ENCODE measurements at places on chromosomes 1 and 21.

DNA sequence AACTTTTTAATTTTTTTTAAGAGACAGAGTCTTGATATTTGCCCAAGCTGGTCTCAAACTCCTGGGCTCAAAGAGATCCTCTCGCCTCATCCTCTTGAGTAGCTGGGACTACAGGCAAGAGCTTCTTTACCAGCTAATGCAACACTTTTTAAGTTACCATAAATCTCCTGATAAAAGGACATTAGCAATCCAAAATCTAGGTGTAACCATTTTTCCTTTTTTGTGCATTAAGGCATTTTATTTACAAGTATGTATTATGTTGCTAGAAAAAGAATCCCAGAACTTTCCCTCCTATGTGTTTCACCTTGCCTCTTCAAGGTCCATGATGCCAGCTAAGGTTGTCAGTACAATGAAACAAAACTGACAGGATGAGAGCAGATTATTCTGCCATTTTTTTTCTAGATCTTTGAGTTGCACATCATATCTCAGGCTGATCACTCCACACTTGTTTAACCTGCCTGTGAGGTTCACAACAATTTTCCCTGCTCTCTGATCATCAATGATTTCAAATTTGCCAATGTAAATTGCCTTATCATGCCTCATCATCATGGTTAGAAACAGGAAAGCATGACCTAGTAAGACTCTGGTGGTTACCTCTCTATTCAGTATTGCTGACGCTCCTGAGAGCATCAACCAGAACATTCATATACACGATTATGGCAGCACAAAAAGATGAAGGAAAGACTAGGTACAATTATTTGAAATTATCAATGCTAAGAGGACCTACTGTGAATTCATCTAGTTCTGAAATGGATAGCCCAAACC lies 173.2 kb downstream of the EIF4G3 start:
- DNase-seq = no peak

- no peak for DNase-seq
Observed at GRCh38 chr1:6013491-6013890, 21.3 kb upstream of the NPHP4 start.

DNA sequence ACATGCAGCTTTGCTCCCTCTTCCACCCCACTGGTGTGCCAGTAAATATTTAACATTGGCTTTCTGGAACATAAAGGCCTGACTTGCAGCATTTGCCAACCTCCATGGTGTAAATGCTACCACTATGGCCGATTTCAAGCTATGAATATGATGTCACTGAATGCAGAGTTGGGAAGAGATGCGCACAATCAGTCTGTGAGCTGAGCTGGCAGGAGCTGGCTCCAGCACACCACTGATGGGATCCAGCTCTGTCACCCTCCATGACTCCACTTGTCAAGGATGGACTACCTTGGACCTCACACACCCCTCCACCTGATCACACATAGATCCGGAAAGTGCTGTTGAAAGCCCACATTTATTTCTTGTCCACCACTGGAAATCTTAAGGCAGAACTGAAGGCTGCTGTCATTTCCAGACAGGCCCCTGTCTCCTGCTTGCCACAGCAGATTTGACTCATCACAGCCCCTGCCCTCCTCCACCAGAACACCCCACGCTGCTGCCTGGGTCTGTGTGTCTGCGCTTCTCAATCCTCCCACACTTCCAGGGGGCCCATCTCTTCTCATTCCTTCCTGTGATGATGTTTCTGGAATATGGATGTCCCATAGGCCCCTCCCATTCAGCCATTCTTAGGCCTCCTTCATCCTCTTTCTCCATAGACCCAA lies 82.2 kb upstream of the BCAR3 start:
- DNase-seq = no peak

- DNase-seq = no peak
Observed at GRCh38 chr1:54615531-54616279, 7.6 kb downstream of the FAM151A start.

DNA sequence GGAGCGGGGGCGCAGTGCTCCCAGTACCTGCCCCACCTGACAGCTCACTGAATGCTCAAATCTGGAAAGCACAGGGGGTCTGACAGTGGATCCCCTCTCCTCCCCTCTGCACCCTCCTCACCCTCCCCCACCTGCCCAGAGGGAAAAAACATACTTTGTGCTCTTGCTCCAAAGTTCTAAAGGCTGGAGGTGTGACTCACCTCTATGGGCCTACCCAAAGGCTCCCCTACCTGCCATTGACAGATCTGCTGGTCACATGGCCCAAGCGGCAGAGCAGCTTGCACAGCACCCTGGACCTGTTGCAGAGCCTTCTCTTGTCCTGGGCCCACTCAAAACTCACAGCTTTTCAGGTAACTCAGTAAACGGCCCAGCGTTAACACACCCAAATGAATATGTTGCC lies 55.7 kb downstream of the ADSS2 start:
- DNase-seq = no peak

- no peak for DNase-seq
Observed at GRCh38 chr1:27567146-27567526, 36.8 kb downstream of the AHDC1 start.

GRCh38 chr1:28278763-28279162 lies 19.4 kb downstream of the SESN2 start:
- no peak for DNase-seq

DNA sequence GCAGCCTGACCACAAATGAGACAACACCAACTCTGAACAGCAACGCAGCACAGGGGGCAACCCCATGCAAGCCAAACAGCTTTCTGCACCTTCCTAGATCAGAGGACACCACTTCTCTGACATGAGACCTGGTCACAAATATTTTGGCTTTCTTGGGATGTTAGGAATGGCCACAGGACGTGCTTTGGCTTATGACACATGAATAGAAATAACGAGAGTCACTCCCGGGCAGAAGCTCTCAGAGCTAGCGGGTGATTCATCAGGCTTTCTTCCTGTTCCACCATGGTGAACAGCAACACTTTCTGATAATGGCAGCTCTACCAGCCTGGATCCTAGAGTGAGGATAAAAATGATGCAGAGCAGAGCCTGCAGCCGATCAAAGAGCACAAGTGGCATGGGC lies 39.4 kb downstream of the PAFAH2 start:
- DNase-seq = peak; percentile 48

DNA sequence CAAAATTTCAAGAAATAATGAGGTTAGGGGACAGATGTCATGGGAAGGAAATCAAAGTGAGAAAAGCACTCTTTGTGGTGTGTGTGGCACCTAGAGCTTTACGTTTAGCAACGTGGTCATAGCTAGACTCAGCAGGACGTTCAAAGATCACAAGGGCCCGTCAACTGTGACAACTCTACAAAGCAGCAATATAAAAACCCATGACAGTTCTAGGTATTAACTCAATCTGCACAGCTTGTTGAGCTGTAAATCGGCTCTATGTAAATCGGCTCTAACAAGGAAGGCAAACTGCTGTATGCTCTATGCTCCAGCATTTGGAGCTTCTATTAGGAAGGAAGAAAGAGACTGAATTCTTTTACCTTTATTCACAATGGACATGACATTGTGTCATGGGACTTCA lies 64.8 kb downstream of the TP53BP2 start:
- DNase-seq = no peak

DNA sequence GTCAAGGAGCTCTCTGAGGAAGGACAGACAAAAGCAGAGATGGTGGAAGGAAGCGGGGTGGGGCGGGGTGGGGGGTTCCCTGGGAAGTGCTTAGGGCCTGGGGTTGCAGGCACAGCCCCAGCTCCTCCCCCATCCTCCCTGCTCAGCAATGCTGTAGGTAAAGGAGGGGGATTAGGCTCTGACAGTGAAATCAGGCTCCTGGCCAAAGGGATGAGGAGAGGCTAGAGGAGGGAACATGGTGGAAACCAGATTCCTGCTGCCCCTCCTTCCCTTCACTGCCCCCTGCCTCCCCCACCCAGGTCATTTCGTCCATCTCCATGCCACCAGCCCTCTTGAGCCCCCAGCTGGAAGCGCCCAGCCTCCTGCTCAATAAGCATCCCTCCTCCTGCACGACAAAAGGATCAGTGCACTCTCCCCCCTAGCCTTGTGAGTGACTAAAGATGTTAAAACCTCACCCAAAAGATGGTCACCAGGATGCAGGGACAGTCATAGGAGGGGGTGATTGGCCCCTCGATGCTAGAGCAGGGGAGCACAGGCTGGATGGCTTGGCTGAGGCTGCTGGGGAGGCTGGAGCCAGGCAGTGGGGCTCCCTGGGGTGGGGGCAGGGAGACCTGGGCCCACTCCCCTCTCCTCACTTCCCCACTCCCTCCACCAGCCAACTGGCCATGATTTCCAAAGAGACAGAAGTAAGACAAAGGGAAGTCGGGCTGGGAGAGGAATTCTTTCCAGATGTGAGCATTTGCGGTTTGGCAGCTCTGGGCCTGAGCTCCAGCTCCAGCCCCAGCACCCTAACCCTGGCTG lies 2.2 kb upstream of the CRABP2 start:
- no peak for DNase-seq

- DNase-seq = no peak
Observed at GRCh38 chr1:187411118-187411517, 582.4 kb downstream of the PLA2G4A start.

DNA sequence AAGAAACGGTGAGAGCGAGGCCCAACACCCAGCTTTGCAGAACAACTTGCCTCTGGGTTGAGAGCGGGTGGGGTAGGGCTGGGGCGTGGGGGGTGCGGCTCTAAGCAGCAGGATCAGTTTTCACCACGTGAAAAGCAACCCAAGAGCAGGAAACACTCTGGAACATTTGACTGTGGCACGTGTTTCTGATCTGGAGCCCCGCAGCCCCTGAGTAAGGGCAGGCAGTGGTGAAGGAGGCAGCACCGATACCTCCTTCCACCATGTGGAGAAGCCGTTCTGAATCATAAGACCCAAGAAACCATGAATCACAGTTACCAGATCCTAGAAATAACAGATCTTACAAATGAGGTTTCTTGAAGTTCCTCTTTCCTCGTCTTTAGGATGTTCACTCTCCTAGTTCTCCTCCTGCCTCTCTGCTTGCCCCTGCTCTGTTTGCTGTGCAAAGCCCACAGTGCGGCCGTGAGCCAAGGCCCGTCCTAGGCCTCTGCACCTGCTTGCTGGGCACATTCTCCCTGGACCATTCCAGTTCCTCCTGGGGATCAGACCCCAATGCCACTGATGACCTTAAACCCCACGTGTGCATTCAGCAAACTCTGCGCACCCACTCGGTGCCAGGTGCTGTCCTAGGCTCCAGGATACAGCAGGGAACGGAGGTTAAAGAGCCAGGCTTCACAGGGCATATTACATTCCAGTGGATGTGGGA lies 31.9 kb downstream of the SLC1A7 start:
- DNase-seq = no peak

GRCh38 chr1:53837646-53837923 lies 511 bp downstream of the NDC1 start:
- DNase-seq = no peak

- no peak for DNase-seq
Observed at GRCh38 chr1:160610569-160611242, 31.4 kb upstream of the CD84 start.

- peak; percentile 45 for DNase-seq
Observed at GRCh38 chr1:201481761-201482493, 12.9 kb upstream of the PHLDA3 start.

DNA sequence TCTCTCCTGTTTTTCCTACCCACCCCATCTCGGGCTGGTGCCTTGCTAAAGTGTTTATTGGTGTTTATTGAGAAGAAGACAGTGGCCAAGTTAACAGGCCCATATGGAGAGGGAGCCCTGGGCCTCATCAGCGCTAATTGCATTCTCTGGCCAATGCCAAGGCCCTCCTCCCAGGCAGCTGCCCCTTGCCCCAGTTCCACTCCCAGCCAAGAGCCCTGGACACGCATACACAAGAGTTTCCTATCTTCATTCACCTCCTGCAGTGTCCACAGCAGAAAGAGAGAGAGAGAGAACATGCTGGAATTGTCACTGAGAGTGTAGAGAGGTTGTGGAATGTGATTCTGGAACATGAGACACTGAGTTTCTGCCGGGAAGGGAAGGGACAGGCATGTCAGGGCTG lies 25.4 kb upstream of the VWA5B1 start:
- no peak for DNase-seq

- DNase-seq = no peak
Observed at GRCh38 chr1:158155673-158156072, 25.0 kb upstream of the CD1D start.

DNA sequence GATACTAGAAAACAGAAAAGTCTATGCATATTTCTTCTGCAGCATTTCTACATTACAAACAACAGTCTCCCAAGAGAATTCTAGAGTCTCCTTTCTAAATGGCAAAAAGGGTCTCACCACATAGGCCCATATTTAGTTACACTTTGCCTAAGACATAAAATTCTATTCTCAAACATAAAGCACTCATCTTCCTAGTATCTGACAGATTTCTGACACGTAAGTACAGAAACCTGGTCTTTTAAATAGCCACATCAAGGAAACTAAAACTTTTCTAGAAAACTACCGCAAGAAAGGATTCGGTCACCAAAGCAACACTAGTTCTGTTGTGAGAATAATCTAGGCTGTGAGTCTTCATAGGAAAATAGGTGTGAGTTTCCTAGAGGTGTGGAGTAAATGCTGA lies 33.6 kb upstream of the CTSK start:
- DNase-seq = no peak

DNA sequence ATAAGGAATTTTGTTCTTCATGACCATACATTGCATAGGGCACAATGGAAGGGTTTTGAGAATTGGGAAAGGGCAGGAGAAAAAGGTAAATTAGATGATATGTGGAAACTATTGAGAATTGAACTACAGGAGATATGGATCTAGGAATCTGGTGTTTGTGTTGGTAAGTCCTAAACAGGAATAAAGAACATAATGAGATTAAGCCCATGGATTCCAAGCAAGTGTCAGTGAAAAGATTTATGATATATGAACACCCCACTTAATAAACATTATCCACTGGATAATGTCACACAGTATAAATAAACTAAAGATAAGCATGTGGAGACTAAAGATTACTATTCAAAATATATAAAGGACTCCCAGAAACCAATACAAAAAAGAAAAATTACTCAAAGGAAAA lies 98.2 kb downstream of the TNFSF18 start:
- DNase-seq = no peak

DNA sequence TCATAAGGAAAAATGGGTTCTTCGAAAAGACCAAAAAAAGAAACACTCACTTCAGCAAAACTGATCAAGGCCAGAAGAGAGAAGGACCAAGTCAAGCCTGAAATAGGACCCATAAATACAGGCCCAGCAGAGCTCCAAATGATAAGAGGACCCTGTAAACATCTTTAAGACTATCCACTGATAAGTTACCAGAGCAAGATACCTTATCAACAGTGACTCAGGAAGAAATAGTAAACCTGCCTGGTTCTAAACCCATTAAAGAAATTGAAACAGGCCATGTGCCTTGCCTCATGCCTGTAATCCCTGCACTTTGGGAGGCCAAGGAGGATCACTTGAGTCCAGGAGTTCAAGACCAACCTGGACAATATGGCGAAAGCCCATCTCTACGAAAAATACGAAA lies 81.8 kb upstream of the ERRFI1 start:
- DNase-seq = no peak
